ENCODE measurements at places on chromosomes 11 and 22. TPM values are rescaled to one million over a fixed set of nuclear protein-coding genes. Genes with fewer than 3 reads are reported as not detected.

GRCh38 chr22:22733881-22734373 lies 89.5 kb downstream of the GGTLC2 start:
- H3K4me1 ChIP-seq = peaks cover 36% of the 10 kb centered on the region
- no peaks in the 10 kb centered on the region for H3K36me3 ChIP-seq
- no peak for DNase-seq
- no peak overlapping the region for H3K27ac ChIP-seq

GRCh38 chr11:94809251-94809650 lies 41.1 kb downstream of the AMOTL1 start:
- DNase-seq = no peak
- H3K36me3 ChIP-seq = no peaks in the 10 kb centered on the region
- no peaks in the 10 kb centered on the region for H3K4me1 ChIP-seq
- H3K27me3 ChIP-seq = no peaks in the 10 kb centered on the region
- H3K4me3 ChIP-seq = no peak overlapping the region

CARD10 gene
- 0.29 TPM for total RNA-seq

CELSR1 gene
- 0.15 TPM for total RNA-seq
